Glutamatergic neuron (in vitro differentiated cells): ENCODE measurements at places on chromosomes 7 and 10. TPM values are rescaled to one million over a fixed set of nuclear protein-coding genes. Genes with fewer than 3 reads are reported as not detected.

- DNase-seq: peak; percentile 95
Measured at GRCh38 chr10:102114861-102115618, 5.1 kb downstream of the LDB1 start.

DNA sequence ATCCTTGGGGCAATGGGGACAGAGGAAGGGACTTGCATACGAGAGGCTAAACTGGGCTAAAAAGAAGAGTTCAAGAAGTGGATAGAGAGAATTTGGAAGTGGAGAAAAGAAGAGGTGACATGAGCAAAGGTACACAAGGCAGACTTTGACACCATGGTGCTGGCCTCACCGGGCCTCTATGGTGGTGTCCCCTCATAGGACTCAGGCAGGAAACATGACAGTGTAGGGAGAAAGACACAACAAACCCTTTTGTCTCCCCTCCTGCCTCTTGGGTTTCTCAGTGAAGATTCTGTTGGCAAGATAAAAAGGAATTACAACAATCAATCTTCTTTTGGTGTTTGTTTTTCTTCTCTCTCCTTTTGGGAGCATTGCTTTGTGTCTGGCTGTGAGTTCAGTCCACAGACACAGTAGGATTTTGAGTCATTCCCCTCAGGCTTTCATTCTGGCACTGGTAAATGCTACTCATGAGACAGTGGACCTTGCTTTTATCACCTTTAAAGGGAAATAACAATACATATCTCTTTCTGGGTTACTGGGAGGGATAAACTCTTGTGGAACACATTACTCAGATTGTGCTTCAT is 827.7 kb downstream of the TNS3 start:
- no peak for DNase-seq

DNA sequence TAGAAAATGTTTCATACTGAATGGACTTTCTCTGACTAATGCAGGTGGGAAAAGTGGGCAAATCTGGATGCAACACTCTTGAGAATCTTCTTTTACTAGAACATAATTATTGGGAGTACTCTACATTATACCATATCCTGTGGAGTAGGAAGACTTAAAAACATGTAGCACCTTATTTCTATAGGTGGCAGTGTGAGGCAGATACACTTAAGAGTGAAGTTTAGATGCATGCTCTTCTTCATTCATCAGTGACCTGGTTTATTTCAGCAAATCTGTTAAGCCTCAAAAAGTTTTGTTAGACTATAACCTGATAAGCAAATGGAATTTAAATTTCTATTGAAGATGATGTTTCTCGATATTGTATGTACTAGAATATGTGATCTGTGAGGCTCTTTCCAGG is 1087.1 kb upstream of the LRRN3 start:
- DNase-seq: no peak

- DNase-seq: no peak
Measured at GRCh38 chr7:86991771-86992191, 67.7 kb downstream of the ELAPOR2 start.

Gene LOXL4
- 6.1 TPM for total RNA-seq

Gene ANKRD30A
- not detected for total RNA-seq

GRCh38 chr10:103926722-103927319 is 8.8 kb upstream of the STN1 start:
- peak; percentile 49 for DNase-seq

- DNase-seq: no peak
Measured at GRCh38 chr7:121938429-121938996, 65.6 kb downstream of the PTPRZ1 start.

Gene BTRC
- total RNA-seq: 28.9 TPM

- DNase-seq: no peak
Measured at GRCh38 chr10:110307805-110308204, 3.1 kb upstream of the SMNDC1 start.
